Activated naive CD8-positive, alpha-beta T cell treated with anti-CD3 and anti-CD28 coated beads, Interleukin-2, amount 10 ng/mL, durations not matched to agents 7 days and 5 days (primary cell): ENCODE measurements at places on chromosomes 6 and 20. TPM values are rescaled to one million over a fixed set of nuclear protein-coding genes. Genes with fewer than 3 reads are reported as not detected.

The SLC25A27 gene
- 0.64 TPM for total RNA-seq

DNA sequence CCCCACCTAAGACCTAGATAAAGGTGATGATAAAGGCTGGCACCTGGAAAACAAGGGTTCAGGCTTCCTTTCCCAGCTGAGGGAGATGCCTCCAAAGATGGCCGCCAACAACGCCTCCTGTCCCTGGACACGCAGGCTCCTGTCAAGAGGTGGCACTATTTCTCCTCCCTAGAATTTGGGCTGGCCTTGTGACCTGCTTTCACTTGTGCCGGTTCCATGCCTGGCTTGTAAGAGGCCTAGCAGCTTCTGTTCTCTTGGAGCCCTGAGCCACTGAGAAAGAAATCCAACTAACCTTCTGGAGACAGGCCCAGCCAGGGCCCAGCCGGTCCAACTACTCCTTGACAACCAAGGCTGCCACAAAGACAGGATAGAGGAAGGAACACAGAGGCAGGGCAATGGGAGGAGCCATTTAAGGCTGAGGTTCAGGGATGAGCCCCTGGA, 60.2 kb upstream of the RALY start:
- H3K4me3 ChIP-seq = no peak overlapping the region
- H3K4me1 ChIP-seq = peaks cover 1% of the 10 kb centered on the region
- peak overlapping the region; percentile 32 for H3K27ac ChIP-seq
- DNase-seq = peak; percentile 52
- H3K36me3 ChIP-seq = no peaks in the 10 kb centered on the region

- H3K4me1 ChIP-seq = peaks cover 38% of the 10 kb centered on the region
- no peaks in the 10 kb centered on the region for H3K36me3 ChIP-seq
- DNase-seq = peak; percentile 44
- peak overlapping the region; percentile 83 for H3K4me3 ChIP-seq
- no peaks in the 10 kb centered on the region for H3K27me3 ChIP-seq
These were observed 902 bp downstream of the SLC29A1 start for GRCh38 chr6:44224029-44224964.

- H3K36me3 ChIP-seq = no peaks in the 10 kb centered on the region
- peaks cover 2% of the 10 kb centered on the region for H3K27me3 ChIP-seq
- DNase-seq = no peak
- no peak overlapping the region for H3K27ac ChIP-seq
- H3K4me1 ChIP-seq = no peaks in the 10 kb centered on the region
These were observed 64.0 kb downstream of the CTCFL start for GRCh38 chr20:57460781-57461465.

DNA sequence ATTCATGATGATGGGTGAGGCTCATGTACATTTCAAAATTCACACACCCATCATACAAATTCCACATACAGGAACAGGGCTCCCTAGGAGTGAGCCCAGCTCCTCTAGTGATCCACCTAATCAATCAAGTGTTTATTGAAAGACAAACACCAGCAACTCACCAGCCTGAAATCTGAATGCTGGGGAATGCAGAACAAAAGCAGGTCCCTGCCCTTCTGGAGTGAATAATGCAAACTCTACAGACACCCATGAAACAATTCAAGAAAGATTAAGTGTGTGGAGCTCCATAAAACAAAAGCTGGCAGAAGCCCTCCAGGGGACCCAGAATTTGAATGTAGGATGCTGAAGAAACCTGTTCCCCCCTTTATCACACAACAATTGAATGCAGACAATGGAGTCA, 396.7 kb upstream of the JARID2 start:
- no peak overlapping the region for H3K27ac ChIP-seq
- H3K4me3 ChIP-seq = no peak overlapping the region
- no peaks in the 10 kb centered on the region for H3K36me3 ChIP-seq
- H3K27me3 ChIP-seq = peaks cover 2% of the 10 kb centered on the region
- H3K4me1 ChIP-seq = no peaks in the 10 kb centered on the region
